Activated naive CD4-positive, alpha-beta T cell (primary cell): ENCODE measurements at places on chromosomes 16 and 17.

- DNase-seq: no peak
These were observed 4.7 kb downstream of the PDE6G start for GRCh38 chr17:81651692-81652091.

GRCh38 chr17:60386147-60387058 lies 5.5 kb downstream of the USP32 start:
- no peak for DNase-seq

GRCh38 chr17:62765351-62765750 lies 42.8 kb downstream of the MARCHF10 start:
- DNase-seq: no peak

DNA sequence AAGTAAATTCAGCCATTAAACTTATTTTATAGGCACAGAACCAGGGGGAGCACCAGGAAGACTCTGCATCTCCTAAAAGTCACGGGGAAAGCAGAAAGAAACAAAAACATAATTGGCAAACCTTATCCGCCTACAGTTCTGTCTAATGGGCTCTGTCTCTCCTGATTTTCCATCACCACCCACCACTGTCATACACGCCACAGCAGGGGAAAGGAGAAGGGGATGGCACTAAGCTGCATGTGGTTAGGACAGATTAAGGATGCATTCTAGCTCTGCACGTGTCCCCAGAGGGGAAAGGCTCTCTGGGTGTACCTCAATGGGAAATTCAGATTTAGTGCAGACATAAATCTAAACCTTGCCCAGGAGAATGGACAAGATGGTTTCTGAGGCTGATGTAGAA lies 359.8 kb downstream of the TMEM114 start:
- no peak for DNase-seq

DNA sequence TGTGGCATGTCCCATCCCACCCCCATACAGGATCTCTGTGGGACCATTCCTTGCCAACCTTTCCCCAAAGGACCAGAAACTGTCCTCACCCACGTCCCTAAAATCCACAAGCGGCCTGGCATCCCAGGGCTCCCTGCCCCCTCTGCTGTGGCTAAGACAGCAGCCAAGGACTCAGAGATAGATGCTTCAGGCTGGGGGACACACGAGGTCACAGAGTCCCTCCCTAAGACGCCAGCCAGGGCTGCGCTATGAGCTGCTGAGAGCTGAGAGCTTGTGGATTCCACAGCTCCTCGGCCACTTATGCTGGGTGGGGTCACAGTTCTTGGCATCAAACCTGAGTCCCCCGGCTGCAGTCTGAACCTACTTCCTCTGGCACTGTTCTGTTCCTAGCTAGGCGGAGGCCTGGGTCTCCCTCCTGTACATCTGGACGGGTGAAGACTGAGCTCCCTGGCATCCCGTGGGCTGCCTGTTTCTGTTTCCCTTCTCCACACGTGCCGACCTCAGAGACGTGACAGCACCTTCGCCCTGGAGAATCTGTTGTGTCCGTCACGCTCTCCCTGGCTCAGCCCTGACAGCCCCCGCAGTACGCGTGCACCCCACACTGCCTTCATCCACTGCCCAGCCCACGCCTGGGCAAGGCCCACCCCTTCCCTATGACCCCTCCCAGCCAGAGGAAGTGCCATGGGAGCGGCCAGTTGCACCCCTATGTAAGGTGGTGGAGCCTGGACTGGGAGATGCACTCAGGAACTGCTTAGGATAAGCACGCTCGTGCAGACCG lies 61.2 kb downstream of the ENGASE start:
- no peak for DNase-seq

DNA sequence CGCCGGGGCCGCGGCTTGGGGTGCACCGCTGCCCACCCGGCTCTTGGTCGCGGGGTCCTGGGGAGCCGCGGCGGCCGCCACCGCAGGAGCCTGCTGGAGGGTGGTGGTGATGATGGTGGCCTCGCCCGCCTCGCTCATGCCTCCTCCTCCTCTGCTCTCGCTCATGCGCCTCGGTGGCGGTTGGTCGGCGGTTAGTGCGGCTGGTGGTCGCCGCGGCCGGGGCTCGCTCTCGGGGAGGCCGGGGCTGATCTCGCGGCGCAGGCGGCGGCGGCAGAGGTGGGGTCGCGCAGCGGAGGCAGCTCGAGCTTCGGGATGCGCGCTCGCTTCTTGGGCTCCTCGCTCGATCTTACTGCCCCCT lies 41.6 kb downstream of the AHSP start:
- no peak for DNase-seq
